ENCODE measurements at places on chromosomes 6 and 20.

GRCh38 chr20:63342561-63343459, 18.3 kb downstream of the CHRNA4 start:
- DNase-seq: no peak

- no peak for DNase-seq
Observed at GRCh38 chr20:62952373-62952967, at the start of gene SLC17A9. Gene SLC17A9, plus strand, starts transcription at chr20:62952709. Its CDS starts 122 bp downstream, at chr20:62952831.

DNA sequence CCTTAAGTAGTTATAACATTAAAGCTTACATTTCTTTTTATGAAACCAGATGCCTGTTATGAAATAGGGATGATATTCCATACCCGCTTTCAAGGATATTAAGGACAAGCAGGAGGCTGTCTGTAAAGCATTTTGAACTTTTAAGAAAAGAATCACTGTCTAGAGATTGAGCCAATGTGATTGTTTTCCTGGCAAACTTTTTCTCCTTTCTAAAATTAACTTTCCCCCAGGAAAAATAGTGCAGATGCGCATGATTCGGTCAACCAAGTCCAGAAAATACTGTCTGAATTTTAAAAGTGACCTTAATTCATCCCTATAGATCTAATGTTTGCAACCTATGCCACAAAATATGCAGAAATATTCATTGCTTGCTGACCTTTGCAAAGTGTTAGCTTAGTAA, 15.1 kb upstream of the DEK start:
- no peak for DNase-seq

- DNase-seq: no peak
Observed at GRCh38 chr6:98036344-98036923, 753.4 kb upstream of the MMS22L start.

DNA sequence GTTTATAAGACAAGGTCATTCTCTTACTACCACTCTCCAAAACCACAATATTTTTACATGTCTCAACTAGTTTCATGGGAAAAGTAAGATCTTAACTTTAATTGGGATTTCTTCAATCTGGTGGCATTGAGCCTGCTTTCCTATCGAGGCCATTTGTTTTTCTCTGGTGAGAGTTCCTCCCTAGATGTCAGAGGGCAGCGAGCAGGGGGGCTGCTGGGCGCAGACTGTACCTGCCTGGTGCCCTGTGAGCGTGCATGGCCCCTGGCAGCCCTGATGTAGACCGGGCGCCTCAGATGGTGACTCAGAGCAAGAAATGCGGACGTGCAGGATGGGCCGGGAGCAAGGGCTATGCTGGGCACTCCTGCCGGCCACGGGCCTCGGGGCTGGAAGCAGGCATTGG, 27.2 kb downstream of the ERMARD start:
- no peak for DNase-seq

DNA sequence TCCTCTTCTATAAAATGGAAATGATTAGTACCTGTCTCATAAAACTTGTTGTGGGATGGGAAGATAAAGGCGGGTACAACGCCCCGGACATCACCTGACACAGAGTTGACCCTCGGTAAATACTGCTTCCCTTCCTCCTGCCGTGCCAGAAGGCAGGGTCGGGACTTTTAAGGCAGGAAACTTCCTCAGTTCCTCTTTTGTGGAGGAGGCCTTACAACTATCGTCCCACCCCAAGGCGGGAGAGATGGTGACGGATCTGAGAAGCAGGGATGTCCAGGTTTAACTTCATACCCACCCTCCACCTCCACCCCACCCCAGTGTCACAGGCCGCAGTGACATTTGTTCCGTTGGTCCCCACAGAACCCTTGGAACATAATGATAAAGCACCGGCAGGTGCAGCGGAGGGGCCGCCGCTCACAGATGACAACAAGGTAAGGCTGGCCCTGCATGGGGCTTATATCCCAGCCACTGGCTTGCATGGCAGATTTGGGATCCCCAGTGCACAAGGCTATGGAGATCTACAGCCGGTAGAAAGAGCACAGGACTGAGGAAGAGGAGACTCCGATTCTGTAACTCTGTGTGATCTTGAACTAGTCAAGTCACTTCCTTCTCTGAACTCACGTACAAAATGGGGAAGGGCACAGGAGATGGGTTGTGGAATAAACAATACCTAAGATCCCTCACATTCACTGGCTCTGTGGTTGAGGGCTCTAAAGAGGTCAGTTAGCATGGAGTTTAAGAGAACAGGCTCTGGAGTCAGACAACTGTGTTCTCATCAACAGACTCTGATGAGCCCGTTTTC, 764 bp downstream of the DNTTIP1 start:
- DNase-seq: no peak

DNA sequence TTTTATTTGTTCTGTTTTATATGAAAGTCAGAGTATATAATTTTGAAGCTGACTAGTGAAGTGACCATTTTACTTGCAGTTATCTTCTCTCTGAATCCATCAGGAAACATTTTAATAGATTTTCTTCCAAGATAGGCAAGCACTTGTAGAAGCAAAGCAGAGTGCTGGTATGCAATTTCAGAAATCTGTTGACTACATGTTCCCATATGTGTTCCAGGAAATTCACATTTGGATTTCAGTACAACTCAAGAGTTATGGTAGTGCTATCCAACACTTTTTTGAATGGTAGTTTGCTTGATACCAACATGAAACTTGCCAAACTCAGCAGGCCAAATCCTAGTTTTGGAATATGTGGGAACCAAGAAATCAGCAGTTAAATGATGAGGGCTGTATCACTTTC, 94.0 kb downstream of the CENPW start:
- DNase-seq: no peak

- DNase-seq: no peak
Observed at GRCh38 chr20:20778676-20779075, 66.2 kb upstream of the RALGAPA2 start.

DNA sequence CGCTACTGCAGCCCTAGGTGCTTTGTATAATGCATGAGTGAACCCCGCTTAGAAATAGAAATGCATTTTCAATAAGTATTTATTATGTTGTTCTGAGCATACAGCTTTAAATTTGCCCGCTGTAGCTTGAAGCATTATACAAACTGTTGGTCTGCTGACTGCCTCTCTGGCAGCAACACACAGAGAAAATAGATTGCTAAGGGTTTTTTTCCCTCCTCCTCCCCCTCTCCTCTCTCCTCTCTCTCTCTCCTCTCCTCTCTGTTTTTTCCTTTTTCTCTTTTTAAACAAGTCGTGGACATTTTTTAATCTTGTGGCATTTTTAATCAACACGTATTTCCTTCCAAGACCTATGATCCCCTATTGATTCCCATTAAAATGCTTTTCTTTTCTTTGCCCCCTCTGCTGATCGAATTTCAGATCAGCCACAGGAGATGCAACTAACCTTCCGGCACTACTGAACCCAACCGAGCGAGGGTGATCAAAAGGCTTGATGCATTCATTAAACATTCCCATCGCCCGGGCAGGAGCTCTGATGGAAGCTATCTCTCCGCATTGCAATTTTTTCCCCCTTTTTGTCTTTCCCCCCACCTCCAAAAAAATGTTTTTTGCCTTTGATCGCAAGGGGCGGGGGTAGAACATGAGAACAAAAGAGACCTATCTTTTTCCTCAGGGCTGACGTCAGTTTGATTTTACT, 90.7 kb upstream of the ARID1B start:
- no peak for DNase-seq

DNA sequence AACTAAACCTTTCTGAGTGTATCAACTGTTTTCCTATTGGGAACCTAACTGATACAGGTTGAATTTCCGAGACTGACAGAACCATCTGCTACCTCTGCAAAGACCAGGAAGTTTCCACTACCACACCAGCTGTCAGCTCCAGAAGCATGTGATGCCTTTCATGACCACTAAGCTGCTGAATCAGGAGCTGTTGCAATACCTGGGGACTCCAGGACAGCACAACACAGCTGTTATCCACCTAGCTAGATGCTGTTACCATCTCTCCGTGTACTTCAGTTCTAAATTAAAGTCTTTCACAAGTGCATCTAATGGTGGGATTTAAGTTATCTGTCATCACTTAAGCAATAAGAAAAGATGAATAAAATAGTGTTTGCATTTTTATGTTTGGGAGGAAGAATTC, 158.2 kb upstream of the IMPG1 start:
- DNase-seq: no peak

DNA sequence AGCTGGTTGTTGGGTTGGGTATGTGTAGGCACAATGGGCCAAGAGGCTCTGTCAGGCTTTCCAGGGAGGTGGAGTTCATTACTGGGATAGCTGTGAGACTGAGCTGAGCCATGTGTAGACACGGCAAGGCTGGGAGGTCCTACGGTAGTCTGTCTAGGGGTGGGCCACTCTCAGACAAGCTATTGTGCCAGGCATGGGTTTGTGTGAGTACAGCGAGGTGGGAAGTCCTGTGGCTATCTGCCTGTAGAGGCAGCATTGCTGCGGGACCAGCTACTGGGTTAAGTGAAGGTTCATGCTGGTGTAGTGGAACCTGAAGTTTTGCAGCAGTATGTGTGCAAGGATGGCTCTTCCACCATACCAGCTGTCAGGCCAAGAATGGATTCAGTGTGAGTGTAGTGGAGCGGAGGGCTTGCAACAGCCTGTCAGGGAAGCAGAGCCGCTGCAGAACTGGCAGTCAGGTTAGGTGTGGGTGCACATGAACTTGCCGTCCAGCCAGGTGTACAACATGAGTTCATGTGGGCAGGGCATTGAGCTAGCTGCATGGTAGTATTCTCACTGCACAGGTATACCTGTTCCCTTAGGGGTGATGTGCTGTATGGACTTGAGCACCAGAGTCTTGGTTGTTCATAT, 78.0 kb upstream of the CENPW start:
- DNase-seq: no peak

DNA sequence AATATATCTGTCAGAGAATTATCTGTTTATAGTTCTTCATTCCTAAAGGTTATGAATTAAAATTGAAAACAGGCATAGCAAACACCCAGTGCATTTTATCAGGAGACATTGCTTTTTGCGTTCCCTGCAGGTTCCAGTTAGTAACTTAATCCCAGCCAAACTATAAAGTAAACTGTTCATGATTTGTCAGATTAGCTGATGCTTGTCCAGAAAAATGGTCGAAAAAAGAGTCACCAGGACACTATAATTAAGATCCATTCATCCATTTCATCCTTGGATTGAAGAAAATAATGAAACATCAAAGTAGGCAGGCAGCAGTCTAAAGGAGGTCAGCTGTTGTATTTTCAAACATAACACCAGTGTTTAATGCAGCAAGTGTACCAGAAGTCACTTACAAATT, 75.9 kb downstream of the EPHA7 start:
- DNase-seq: no peak

DNA sequence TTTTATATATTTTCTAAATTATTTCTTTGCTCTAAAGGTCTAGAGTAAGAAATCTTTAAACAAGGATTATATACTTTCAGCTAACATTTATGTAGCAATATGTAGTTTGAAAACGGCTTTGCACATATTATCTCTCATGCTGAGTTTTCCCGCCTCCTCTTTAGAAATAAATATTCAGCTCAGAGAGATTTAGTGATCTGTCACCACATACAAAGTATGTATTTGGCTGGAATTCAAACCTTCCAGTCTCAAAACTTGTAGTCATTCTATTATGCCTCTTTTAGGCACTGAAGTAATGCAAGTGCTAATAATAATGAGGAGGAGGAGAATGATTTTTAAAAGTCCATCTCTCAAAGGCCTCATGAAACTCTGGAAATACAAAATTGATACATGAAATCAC, 525.0 kb downstream of the GRIK2 start:
- DNase-seq: no peak

GRCh38 chr6:129022011-129022553, 139.1 kb downstream of the LAMA2 start:
- DNase-seq: no peak

- no peak for DNase-seq
Observed at GRCh38 chr20:45329497-45330319, 18.5 kb downstream of the SDC4 start.

GRCh38 chr6:89359561-89359960, 7.0 kb upstream of the UBE2J1 start:
- DNase-seq: no peak

GRCh38 chr6:16045238-16045637, 83.6 kb upstream of the MYLIP start:
- DNase-seq: no peak

- no peak for DNase-seq
Observed at GRCh38 chr6:128509709-128510108, 10.7 kb downstream of the PTPRK start.

GRCh38 chr6:74971633-74972032, 234.2 kb downstream of the COL12A1 start:
- no peak for DNase-seq

DNA sequence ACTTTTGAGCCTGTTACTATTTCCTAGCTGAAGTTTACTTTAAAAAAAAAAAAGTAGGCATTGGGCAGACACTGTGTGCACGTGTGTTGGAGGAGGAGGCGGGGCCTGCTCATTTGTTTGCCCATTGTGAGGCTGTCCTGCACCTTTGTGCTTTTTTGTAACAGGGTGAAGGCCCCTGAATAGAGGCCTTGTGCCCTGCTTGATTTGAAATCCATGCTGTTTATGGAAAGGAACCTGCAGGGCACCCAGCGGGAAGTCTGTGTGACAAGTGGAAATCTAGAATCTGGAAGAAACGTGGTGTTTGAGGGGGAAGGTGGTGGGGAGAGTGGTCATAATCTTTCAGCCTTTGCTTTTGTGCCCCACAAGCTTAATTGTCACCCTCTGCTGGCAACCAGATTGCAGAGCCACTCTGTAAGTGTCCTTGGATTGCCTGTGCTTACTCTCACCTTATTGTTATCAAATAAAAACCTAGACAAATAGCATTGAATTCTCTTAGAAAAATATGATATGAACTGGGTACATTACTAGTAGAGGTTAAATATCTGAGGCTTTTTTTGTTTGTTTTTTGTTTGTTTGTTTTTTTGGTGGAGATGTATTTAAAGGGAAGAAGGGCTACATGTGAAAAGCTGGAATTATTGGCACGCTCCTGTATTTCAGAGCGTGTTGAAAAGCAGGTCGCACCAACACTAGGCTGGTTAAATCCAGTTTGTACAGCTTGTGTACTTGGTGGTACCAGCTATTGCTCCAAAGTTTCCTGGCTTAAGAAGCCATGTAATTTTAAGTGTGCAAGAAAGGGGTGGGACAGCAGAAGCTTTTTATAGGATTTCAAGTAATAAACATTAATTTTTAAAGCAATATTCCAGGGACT, 156.3 kb downstream of the ARID1B start:
- no peak for DNase-seq

DNA sequence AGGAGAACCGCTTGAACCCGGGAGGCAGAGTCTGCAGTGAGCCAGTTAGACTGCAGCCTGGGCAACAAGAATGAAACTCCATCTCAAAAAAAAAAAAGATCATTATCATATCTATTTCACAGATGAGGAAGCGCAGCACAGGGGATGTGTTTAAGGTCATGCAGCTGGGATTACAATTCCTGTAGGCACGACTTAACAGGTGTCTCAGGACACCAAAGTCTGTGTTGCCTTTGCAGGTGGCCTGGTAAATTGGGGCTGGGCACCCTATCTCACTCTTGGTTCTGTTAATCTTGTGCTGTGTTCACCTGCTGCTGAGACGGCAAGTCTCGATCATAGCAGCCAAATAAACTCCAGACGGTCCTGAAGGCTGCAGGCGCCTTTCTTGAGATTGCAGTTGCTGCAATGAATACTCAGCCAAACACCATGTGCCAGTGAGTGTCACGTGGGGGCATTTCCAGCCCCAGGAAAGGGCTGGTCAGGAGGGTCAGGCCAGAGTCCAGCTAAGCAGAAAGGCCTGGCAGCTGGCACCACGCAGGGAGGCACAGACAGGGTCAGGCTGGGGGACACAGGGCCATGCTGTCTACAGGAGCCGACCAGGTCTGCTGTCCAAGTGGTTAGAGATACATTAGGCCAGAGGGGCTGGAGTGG, 55.8 kb downstream of the FGD2 start:
- no peak for DNase-seq
